ENCODE measurements at places on chromosomes 1 and 21.
A peak's percentile ranks its signal among the peaks of the same experiment; 100 is the strongest.

- DNase-seq: no peak
Observed at GRCh38 chr1:92820024-92820423, 11.8 kb upstream of the RPL5 start.

GRCh38 chr1:230207598-230207997 is 140.6 kb downstream of the GALNT2 start:
- DNase-seq: no peak

- DNase-seq: no peak
Observed at GRCh38 chr21:29238967-29239290, 59.8 kb upstream of the BACH1 start.

- DNase-seq: peak; percentile 25
Observed at GRCh38 chr1:228378873-228379460, 27.7 kb downstream of the TRIM11 start.

GRCh38 chr1:19042675-19043578 is 86.5 kb upstream of the IFFO2 start:
- no peak for DNase-seq

- DNase-seq: no peak
Observed at GRCh38 chr1:16258591-16259135, 21.7 kb upstream of the CPLANE2 start.

DNA sequence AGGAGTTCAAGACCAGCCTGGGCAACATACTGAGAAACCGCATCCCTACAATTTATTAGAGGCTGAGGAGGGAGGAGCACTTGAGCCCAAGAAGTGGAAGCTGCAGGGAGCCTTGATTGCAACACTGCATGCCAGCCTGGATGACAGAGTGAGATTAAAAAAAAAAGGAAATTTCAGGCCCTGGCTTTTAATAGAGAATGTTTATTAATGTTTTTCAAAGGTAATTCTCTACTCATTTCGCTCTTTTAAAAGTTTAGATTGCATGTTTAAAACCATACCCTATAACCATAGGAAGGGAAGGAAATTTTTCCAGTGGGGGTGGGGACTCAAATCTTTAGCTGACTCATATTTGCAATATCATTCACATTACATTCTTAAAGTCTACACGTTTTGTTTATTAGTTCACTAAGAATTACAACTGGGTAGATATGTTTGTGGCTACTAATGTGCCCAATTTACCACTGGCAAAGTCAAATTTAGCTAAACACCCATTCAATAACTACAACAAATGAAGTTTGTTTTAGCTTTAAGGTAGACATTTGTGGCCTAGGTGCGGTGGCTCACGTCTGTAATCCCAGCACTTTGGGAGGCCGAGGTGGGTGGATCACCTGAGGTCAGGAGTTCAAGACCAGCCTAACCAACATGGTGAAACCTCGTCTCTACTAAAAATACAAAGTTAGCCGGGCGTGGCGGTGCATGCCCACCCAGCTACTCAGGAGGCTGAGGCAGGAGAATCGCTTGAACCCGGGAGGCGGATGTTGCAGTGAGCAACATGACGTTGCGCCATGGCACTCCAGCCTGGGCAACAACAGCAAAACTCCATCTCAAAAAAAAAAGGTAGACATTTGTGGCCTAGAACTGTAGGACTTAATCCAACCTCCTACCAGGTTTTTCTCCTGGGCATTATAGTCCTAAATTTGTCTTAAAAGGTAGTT is 5.0 kb downstream of the KDM5B start:
- no peak for DNase-seq

Data from COR-L47 (cell line).